ENCODE measurements at places on chromosomes 6 and 20. TPM values are rescaled to one million over a fixed set of nuclear protein-coding genes. Genes with fewer than 3 reads are reported as not detected.

DNA sequence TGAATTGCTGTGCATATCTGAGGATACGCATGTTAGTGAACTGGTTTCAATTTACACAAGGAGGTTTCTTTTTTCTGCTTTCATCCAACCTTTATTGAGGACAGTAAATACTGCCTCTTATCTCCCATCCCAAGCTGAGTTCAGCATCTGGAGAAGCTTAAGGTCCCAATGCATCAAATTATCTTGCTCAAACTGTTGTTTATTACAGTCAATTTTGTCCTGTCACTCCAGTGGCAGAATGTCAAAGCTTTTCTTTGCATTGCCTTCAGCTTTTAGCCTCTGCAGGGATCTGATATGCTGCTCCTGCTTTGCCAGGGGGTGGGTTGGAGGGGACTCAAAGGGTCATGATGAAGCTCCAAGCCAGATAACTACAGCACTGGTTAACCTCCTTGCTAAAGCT is 435.4 kb upstream of the SOX4 start:
- no peak for DNase-seq

DNA sequence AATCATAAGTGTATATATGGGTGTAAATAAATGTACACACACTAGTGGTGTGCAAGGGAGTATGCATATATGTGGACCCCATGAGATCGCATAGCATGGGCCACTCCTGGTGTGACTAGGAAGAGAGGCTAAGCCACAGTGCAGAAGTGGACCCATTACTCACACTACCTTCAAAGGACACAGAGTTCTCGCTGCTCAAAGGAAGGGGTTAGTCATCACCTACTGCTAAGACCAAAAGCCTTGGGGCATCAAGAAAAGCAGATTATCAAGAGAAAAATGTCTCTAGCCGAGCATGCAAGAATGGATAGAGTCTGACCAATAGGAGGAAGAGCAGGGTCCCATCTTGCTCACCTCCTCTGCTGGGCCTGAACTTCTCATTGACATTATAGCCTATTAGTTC is 195.5 kb downstream of the MAFB start:
- DNase-seq = no peak

RSPH4A gene
- total RNA-seq = 0.78 TPM

GRCh38 chr6:14888575-14889000 is 357.3 kb upstream of the JARID2 start:
- DNase-seq = no peak

CFAP206 gene
- total RNA-seq = 1.0 TPM

DNA sequence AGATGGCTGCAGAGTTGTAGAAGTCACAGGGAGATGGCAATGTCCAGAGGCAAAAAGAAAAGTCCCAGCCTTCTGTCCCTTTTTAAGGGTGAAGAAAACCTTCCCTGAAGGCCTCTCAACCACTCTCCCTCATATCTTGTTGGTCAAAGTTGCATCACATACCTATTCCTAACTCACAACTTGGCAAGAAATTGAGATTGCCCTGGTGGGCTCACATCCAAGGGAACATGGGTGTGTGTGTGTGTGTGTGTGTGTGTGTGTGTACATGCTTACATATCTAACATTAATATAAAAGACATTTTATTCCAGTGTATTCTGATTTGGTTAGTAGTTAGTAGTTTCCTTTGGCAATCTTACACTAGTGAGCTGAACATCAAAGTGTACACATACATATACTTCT is 144.3 kb upstream of the SALL4 start:
- no peak for DNase-seq

ENPP3 gene
- total RNA-seq = 0.89 TPM

GRCh38 chr6:155056756-155057155 is 61.6 kb downstream of the TIAM2 start:
- DNase-seq = no peak

EEF1A2 gene
- 15.6 TPM for total RNA-seq

DNA sequence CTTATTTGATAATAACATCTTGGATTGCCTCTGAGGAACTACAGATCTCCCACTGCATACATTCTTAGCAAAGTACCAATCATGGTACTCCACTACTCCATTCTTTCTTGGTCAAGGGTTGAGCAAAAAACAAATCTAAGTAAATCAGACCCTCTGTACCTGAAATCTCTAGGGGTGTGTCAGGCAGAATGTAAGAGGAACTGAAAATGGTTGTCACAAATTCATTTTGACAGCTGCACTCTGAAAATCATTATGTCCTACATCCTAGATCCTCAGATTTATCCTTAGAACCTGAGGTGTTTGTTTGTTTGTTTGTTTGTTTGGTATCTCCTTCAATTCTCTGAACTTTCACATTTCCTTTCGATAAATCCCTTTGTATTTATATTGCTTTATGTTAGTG is 433.2 kb upstream of the BTBD3 start:
- no peak for DNase-seq

GRCh38 chr6:151701911-151702562 is 105.4 kb upstream of the ESR1 start:
- no peak for DNase-seq

RBBP8NL gene
- total RNA-seq = 13.5 TPM

GRCh38 chr6:108343894-108344293 is 49.0 kb downstream of the AFG1L start:
- DNase-seq = no peak

GRCh38 chr6:149933461-149933860 is 8.4 kb upstream of the ULBP2 start:
- DNase-seq = no peak
